Amniotic stem cell (primary cell): ENCODE measurements at places on chromosomes 7 and 10.

DNA sequence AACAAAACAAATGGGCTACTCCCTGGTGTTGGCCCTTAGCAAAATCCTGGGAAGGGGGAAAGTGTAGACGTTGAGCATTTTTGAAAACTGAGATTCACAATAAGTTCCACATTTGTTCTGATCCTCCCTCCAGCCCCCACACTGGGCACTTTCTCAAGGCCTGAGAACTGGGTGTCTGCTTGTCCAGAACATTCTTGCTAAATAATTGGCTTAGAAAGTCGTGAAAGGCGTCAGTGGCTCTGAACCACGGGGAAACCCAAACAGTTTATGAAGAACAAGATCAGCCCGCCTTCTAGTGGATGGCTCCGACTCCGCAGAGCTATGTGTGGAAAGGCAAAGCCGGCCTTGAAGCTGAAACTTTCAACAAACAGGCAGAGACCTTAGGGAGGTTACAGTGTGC lies 370.1 kb downstream of the PRPF18 start:
- no peak for DNase-seq

DNA sequence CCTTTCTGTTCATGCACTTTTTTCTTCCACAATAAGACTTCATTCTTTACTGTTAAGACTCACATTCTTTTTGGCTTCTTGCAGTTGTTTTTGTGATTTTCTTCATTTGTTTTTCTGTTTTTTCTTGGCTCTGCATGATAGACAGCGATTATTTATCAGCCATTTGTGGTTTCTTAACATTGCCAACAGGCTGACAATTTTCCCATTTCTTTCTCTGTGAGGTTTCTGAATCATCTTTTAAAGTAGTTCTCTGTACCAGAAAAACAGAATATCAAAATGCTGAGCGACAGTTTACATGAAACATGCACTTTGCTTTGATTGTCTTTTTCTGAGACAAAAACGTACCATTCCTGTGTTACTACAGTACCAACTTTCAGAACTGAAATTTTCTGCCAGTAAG lies 334.2 kb upstream of the MAGI2 start:
- no peak for DNase-seq

- no peak for DNase-seq
Measured at GRCh38 chr10:75693489-75693888, 262.1 kb downstream of the LRMDA start.

DNA sequence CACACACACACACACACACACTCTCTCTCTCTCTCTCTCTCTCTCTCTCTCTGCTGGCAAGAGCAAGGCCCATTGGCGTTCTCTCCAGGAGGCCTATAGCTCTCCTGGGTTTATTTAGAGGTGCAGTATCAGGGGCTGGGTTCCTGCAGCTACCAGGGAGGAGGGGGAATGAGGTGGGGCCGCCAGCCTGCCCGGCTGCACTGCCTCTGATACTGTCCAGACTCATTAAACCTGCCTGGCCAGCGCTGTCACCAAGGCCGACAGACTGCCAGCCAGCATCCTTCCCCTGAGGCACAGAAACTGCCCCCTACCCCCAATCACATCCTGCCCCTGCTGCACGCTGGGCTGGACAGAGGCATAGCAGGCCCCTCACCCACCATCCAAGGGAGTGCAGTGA lies 4.3 kb downstream of the PRRT4 start:
- DNase-seq = no peak

- no peak for DNase-seq
Measured at GRCh38 chr7:151494298-151495284, 25.1 kb downstream of the RHEB start.
